ENCODE measurements at places on chromosomes 6 and 20.

GRCh38 chr6:153449279-153449678 lies 318.2 kb upstream of the RGS17 start:
- no peak for DNase-seq

DNA sequence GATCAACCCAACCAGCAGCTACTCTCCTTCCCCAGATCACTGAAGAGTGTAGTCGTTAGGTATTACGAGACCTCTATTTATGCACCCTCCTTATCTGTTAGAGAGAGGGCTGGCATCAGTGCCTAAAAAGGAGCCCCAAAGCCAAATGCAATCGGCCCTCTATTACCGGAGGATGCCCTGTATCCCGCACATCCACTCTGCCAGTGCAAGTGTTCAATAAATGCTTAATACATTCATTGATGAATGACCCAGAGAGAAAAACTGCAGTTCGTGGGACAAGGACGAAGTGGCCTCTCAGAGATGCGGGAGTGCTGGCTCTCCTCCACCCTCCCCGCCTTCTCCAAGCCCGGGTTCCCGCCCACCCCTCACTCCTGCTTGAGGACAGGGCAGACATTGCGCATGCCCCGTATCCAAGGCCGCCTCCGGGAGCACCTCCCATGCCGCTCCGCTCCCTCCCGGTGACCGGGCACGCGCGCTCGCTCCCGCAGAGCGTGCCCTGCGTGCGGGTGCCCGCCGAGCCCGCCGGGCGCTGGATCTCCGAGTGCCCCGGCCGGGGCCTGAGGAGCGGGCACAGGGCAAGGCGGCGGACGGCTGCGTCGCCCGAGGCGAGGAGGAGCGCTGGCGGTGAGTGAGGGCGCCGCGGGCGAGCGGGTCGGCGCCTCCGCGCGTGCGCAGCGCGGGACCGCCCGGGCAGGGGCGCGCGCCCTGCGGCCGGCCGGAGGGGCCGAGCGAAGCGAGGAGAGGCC lies 27.2 kb upstream of the BTBD3 start:
- DNase-seq, result peak; percentile 93

DNA sequence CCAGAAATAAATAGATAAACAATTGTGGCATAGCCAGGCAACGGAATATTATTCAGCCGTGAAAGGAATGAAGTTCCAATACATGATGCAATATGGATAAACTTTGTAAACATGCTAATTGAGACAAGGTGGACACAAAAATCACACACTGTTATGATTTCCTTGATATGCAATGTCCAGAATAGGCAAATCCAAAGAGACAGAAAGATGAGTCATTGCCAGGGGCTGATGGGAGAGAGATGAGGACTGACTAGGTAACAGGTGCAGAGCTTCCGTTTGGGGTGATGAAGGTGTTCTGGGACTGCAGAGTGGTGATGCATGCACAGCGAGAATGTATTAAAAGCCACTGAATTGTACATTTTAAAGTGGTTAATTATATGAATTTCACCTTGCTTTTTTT lies 31.1 kb upstream of the SPO11 start:
- no peak for DNase-seq

DNA sequence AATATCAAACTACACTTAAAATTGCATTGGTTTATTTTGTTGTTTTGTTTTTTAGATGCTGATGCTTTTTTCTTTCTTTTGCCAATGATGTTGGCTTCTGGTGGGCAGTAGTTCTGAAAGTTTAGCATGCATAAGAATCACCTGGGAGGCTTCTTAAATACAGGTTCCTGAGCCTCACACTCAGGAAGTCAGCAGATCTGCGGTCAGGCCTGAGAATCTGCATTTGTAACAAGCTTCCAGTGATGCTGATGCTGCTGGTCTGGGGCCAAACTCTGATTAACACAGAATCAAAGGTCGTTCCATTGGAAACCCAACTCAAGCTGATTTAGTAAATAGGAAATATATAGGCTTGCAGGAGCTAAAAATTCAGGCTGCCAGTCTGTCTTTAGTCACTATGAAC lies 412.9 kb upstream of the SPTLC3 start:
- no peak for DNase-seq

DNA sequence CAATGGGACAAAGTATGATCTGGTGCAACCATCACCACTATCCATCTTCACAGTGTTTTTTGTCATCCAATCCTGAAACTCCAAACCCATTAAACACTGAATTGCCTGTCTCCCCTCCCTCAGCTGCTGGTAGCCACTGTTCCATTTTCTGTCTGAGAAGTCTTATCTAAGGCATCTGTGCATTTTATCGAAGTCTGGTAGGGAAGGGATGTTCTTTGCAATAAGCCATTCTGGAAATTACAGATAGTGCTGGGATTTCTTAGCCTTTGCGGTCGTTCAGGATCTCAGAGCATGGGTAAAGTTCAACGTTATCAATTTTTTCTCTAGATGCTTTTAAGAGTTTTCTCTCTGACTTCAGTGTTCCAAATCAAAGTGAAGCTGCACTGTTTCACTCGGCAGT lies 24.1 kb downstream of the KIF25 start:
- DNase-seq, result no peak

- no peak for DNase-seq
Measured at GRCh38 chr6:167856999-167857660, 30.4 kb downstream of the AFDN start.

DNA sequence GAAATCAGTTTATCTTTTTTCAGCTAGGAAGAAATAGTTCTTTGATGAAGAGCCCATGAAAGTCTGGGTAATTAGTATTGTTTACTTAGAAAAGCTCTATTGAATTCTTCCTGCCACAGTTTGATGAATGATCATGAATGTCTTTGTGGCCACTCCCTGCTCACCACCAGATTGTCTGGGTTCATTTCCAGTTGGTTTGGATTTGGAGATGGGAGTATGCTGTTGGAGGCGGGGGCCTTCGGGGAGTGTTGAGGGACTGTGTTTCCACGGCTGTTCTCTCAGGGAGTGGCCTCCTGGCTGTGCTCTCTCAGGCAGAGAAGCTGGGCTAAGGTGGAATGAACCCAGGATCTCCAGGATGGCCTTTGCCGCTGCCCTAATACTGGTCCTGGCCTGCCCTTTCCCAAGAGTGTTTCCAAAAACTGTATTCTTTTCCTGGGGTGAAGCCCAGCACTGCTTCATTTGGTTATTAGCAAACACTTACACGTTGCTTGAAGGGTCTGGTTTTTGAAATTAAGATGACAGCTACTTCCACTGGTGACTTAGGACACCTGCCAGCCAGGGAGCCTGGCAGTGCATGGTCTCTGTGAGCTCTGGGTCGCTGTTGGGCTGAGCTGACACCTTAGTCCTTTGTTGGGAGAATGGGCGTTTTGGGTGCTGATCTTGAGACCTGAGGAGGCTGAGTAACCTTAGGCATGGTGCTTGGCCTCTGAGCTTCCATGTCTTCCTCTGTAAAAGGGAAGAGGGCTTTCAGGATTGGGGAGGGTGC lies 23.2 kb downstream of the PRPF6 start:
- DNase-seq, result peak; percentile 63

DNA sequence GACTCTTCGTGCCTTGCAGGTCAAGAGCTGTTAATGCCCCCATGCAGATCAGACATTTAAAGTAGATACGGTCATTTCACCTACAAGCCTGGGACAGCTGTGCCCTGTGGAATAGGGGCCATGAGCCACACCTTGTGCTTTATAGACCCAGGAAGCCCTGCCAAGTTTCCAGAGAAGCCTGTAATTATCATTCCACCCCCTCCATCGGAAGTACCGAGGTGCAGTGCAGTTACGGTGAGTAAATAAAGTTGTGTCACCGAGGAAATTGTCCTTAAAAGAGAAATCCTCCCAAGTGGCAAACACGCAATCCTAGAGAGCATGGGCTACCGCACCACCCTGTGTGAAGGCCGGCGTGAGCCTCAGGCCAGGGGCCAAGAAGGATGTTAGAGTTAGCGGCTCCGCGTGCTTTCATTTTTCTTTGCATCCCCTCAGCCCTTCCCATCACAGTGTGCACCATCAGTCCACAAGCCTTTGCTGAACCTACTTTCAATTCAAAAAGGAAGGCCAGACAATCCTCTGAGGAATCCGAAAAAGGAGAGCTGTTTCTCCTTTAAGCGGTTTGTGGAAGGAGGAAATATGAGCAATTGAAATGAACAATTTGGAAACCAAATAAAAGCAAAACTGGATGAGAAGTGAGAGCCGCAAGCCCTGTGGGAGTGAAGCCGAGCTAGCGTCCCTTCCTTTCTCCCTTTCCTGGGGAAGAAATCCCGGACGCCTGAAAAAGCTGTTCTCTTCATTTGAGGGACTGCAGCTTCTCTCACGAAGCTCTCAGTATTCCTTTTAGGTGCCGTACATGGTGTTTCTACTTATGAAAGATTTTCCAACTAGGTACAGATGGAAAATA lies 183.3 kb upstream of the PDE10A start:
- peak; percentile 20 for DNase-seq

GRCh38 chr20:58900397-58900796 lies 47.9 kb downstream of the GNAS start:
- DNase-seq, result no peak

DNA sequence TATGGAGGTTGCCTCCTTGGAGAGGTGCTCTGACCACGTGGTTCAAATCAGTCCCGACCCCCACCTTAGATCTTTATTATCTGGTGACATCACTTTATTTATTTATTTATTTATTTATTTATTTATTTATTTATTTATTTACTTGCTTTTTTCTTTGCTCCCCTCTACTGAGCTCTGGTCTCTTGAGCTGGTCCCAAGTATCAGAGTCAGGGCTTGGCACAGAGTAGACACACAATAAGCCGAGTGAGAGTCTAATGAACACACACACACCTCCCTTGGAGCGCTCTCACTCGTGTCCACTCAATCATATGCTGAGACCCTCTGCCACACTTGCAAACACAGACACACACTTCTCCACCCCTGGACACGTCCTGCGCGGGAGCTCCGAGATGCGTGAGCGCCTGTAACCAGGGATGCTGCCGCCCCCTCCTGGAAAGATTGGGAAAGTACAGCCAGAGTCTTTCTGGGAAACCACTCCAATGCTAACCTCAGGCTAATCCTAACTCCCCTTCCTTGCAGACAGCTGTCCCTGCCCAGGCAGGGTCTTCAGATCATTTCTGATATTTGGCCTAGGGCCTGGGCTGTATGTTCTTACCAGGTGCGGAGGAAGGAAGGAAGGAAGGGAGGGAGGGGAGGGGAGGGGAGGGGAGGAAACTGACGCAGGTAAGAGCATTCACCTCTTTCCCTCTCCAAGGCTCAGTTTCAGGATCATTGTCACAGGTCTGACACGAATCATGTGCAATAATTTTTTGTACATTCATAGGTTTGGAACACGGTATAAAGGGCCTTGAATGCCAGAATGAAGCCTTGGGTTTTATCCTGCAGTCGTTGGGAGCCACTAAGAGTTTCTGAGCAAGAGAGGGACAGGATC lies 70.9 kb downstream of the STK35 start:
- DNase-seq, result peak; percentile 42

DNA sequence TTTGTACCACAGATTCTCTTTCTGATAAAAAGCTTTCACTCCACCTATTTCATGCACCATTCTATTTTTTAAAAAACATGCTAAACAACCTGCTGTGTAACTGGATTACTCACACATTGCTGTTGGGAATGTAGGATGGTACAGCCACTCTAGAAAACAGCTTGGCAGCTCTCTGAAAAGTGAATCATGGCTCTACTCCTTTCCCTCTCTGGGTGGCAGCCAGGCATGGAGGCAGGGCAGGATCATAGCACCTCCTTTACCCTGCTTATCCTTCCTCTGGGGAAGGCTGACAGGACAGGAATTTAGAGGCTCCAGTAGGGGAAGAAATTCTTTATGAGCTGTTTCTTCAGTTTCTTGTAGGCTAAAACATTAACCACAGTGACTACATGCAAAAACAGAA lies 6.7 kb upstream of the VNN2 start:
- no peak for DNase-seq

GRCh38 chr20:7985916-7986315 lies 33.6 kb downstream of the TMX4 start:
- no peak for DNase-seq

DNA sequence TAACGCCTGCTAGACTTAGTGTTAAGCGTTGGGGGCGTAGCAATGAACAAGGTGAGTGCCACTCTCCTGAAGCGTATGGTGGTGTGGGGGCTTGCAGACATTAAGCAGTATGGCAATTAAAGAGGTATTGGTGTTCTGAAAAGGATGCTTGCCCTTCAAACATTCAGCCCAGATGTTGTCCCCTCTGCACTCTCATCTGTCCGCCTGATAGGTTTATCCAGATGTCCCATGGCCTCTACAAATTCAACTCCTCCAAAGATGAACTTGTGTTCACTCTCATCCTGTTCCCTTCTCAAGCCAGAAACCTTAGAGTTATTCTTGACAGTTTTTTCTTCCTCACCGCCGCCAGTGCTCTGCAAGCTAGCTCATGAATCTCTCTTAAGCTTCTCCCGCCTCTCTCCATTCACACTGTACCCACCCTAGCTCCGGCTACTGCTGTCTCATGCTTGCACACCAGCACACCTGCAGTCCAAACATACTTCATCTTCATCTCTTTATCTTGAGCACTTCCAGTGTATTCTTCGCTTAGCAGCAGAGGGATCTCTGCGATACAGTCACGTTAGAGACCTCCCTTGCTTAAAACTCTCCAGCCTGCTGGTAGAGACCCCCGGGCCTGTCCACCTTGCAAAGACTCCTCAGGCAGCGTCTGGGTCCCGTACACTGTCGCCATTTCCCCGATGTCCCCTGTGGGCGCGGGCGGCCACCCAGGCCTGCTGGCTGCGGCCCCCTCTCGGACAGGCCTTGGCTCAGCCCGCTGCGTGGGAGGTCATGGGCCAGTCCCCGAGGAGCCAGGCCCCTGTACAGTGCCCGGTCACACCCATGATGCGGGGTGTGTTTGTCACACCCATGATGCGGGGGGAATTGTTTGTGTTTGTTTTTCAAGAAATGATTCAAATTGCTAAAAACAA lies 962 bp downstream of the DDX27 start:
- no peak for DNase-seq

DNA sequence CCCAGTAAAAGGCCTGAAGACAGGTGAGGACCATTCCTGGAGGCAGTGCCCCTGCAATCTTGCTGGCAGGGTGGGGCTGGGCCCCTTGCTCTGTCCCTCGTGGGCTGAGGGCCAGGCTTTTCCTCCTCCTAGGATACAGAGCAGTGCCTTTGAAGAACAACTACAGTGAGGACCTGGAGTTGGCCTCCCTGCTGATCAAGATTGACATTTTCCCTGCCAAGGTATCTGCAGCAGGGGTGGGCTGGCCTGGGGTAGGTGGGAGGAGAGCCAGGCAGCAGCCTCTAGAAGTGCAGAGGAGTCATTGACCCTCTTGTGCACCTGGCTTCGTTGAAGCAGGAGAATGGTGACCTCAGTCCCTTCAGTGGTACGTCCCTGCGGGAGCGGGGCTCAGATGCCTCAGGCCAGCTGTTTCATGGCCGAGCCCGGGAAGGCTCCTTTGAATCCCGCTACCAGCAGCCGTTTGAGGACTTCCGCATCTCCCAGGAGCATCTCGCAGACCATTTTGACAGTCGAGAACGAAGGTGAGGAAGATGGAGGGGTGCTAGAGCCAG lies 36.5 kb downstream of the PLCG1 start:
- no peak for DNase-seq

- no peak for DNase-seq
Measured at GRCh38 chr6:169979873-169980432, 228.5 kb downstream of the ERMARD start.

Data from COR-L47 (cell line).